ENCODE measurements at places on chromosomes 7 and 10.

DNA sequence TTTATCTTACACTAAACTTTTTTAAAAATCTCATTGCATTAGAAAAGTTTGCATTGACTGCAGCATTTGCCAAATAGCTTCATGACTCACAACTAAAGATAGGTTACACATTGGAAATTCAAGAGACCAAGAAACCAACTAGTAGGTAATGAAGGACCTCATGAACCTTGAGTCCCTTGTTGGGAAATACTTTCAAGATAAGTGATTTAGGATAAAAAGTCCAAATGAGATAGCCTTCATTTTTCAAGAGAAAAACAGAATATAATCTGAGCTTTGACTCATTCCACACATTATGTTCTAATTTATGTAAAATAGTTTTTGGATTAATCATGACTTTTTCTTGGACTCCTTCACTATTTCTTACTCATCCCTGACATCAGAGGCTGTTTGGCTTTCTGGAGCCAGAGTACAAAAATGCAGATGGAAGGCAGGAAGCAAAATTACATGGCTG, 13.1 kb upstream of the LIPF start:
- no peak for DNase-seq

- no peak for DNase-seq
Measured at GRCh38 chr7:50534690-50535290, 30.4 kb downstream of the DDC start.

DNA sequence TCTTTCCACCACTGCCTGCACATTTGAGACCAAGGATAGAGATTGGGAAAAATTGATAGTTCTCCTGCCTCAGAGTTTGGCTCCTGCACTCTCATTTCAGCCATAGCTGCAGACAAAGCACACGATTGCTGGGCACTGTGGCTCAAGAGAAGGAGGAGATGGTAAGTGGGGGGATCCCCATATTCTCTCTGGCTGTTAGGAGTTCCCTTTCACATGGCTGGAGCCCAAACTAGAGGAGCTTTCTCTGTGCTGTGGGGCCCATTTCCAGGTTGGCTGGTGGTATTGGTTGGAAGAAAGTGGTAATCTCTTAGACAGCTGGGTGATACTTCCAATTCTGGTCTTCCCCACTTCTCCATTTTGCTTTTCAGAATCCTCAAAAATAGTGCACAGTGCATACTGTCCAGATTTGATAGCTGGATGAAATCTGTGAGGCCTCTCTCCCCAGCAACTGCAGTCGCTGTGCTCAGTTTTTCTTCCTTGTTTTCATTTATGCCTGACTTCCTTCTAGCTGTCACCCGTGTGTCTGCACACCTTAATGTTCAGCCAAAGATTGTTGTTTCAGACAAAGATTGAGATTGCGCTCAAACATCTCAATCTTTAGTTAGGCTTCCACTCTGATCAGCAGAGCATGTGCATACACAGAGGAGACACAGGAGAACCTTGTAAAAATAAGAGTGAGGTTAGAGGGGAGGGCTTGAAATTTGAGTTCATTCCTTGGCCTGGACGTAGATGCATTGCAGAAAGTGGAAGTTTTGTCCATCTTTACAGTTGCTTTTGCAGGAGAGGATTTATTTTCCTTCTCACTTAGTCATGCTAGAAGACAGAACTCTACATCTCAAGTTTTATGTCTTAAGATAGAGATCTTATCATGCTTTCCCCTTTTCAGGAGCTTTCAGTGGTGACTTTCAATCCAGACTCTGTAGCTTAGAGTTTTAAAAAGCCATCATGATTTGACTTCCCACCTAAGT, 28.6 kb downstream of the RABGEF1 start:
- no peak for DNase-seq

DNA sequence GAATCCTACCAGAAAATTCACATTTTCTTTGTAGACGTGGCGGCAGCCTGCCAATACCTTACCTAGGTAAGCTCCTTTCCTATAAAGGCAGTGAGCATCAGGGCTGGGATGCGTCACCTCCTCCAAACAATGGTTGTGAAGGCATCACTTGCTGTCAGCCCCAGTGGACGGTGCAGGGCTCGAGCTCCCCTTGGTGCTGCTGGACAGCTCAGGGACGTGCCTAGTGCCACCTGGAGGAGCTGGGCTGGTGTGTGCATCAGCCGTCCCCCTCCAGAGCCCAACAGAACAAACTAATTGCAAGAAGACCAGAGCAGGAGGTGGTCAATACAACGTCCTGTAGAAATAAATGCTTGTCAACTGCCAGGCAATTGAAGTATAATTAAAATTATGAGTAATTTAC, 517.5 kb upstream of the FOXK1 start:
- no peak for DNase-seq

DNA sequence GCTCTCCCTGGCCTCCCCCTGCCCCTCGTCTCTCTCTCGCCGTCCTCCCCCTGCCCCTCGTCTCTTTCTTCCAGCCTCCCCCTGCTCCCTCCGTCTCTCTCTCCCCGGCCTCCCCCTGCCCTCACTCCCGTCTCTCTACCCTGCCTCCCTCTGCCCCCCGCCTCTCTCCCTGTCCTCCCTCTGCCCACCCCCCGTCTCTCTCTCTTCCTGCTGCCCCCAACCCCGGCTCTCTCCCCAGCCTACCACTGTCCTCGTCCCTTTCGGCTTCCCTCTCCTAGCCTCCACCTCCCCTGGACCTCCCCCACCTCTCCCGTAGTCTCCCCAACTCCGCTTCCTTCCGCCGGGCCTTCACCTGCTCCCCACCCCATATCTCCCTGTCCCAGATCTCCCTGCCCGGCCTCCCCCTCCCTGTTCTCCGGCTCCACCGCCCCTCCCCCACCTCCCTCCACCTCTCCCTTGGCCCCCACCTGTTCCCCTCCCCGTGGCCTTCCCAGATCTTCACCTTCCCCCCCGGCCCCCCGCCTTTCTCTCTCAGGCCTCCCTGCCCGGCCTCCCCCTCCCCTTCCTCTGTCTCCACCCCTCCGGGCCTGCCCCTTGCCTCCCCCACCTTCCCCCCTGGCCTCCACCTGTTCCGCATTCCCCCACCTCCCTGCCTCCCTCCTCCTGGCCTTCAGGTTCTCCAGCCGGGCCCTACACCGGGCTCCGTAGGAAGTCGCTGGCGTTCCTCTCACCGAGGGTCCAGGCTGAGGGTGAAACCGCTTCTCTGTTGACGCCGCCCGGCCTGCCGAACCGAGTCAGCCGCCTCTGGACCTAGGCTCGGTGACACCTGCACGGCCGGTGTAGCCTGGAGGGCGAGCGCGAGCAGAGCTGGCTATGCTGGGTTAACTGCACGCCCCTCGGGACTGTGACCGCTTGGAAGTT, 1.2 kb downstream of the GET4 start:
- peak; percentile 61 for DNase-seq

GRCh38 chr7:101302641-101303101, 18.9 kb downstream of the IFT22 start:
- DNase-seq, result no peak

DNA sequence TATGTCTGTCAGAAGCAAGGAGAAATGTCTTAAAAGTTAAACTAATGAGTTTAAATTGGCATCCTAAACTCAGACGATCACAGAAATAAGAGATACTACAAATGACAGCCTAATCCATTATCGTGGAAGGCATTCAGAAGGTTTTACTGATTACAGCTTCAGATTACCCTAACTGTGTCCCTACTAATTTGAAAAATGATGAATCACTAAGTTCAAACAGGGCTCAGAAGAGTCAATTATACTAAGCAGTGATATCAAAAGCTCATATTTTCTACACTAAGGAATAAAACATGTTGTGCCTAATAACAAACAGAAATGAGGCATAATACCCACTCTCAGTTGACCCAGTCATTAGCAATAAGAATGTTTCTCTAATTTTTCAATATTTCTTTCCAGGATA, 152.0 kb upstream of the NRBF2 start:
- no peak for DNase-seq

DNA sequence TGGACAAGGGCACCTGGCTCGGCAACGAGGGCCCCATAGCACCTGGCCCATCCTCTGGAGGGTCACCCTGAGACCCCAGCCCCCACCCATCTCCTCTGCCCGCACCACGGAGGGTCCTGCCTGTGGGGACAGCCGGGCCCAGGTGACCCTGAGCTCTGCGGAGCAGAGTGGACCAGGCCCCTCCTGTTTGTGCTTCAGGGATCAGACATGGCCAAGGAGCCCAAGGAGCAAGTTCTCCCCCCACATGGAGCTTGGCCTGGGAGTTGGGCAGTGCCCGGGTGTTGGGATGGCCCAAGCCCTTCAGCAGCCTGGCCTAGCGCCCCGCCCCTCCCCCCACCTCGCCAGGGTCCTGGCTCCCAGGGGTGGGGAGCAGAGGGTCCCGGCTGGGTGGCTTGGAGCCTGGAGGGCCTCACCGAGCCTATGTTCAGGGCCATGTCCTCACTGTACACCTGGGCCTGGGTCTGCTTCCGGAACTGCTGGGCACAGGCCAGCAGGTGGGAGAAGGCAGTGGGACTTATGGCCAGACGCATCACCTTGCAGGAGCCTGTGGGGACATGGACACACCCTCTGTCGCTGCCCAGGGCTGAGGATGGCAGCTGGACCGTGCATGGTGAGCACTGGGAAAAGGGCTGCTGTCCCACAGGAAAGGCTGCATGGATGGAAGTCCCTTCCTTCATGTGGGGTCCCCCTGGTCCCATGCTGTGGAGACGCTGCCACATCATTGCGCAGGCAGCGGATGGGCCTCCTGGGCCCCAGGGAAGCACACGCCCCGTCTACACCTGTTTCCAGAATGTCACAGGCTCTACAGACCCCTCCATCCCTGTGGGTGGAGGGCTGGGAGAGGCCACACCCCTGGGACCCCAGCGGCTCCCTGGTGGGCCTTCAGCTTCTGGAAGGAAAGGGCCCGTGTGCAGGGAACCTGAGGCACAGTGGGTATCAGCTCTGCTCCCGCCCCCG, 49.2 kb upstream of the NKX6-2 start:
- DNase-seq, result no peak

GRCh38 chr7:157318015-157318706, 18.6 kb upstream of the DNAJB6 start:
- DNase-seq, result no peak

GRCh38 chr10:17216901-17217395, 11.1 kb upstream of the VIM start:
- no peak for DNase-seq

DNA sequence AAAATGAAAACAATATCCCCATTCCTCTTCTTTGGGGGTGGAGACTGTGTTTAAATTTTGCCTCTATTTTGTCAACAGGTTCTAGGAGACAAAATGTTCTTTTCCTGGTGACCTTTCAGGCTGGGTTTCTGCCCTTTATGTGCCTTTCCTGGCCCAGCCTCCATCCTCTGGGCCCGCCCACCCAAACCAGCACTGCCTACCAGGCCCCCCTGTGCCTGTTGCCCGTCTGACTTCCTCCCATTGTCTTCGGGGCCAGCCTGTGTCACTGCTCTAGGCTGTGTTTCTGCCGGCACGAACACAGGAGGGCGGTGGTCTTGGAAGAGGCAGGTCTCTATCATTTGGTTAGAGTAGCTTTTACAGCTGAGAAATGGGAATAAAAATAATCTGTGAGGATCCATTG, 13.9 kb downstream of the TSPAN14 start:
- no peak for DNase-seq

DNA sequence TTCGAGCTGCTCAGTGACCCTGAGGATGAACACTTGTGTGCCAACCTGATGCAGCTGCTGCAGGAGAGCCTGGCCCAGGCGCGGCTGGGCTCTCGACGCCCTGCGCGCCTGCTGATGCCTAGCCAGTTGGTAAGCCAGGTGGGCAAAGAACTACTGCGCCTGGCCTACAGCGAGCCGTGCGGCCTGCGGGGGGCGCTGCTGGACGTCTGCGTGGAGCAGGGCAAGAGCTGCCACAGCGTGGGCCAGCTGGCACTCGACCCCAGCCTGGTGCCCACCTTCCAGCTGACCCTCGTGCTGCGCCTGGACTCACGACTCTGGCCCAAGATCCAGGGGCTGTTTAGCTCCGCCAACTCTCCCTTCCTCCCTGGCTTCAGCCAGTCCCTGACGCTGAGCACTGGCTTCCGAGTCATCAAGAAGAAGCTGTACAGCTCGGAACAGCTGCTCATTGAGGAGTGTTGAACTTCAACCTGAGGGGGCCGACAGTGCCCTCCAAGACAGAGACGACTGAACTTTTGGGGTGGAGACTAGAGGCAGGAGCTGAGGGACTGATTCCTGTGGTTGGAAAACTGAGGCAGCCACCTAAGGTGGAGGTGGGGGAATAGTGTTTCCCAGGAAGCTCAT, 1.1 kb downstream of the DDIT4 start:
- DNase-seq, result no peak

- peak; percentile 59 for DNase-seq
Measured at GRCh38 chr7:76201732-76202665, at the start of gene SRRM3. Gene SRRM3, plus strand, starts transcription at chr7:76201896. Its CDS starts 33,171 bp downstream, at chr7:76235067.

GRCh38 chr7:93964813-93965212, 39.3 kb downstream of the BET1 start:
- no peak for DNase-seq

DNA sequence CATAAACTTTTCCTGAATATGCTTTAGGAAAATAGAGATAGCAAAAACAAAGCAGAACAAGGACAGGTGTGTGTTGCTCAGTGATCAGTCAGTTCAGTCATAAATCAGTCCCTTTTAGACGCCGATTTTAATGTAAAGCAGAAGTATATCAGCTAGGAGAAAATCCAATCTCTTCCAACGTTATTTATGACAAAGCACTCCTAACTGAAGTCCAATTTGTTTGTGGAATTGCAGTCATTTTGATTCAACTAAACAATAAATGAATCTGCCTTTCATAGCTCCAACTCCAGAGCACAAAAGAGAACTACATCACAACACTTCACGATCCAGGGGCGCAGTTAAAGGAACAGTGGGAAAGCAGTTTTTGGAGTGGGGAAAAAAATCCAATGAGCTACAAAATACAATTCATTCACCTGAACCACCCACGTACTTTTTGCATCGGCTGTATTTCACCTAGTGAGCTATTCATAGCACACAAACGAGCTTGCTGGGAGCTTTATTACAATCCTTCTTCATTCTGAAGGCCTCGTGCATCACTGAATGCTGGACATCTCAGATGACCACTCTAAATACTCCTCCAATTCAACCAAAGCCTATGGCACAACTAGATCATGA, 151.3 kb downstream of the LRRN3 start:
- DNase-seq, result no peak

- no peak for DNase-seq
Measured at GRCh38 chr10:80945264-80945880, 407.7 kb downstream of the SH2D4B start.

DNA sequence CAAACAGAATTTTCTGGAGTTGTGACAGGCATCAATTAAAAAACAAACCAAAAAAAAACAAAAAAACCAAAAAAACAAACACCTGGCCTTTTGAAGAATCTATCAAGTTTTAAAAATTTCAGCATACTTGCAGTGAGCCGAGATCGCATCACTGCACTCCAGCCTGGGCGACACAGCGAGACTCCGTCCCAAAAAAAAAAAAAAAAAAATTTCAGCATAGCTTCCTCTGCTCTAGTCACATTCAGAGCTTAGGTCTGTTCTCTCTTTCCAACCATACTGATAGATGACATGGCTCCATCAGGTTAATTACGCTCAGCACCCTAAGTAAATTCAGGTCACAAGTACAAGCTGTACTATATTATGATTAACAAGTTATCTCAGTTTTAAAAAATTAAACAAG, 3.1 kb downstream of the KBTBD2 start:
- DNase-seq, result no peak

- no peak for DNase-seq
Measured at GRCh38 chr7:10708447-10708846, 265.2 kb upstream of the PHF14 start.
